ENCODE measurements at places on chromosomes 1 and 21.

- DNase-seq = no peak
These were observed 76.2 kb upstream of the KAZN start for GRCh38 chr1:14522077-14522925.

DNA sequence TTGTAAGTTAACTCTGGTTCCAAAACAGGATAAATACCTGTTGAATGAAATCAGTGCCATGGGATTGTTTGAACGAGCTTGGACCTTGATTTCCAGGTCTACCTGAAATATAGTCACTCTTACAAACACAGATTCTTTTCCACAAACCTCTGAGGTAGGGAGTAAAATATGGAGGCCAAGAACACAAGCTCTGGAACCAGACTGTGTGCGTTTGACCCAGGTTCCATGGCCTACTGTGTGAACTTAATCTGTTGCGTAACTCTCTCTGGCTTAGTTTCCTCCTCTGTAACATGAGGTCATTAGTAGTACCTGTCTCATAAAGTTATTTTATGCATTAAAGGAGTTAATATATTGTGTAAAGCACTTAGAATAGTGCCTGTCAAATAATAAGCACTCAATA is 25.1 kb downstream of the DENND2D start:
- DNase-seq = no peak

DNA sequence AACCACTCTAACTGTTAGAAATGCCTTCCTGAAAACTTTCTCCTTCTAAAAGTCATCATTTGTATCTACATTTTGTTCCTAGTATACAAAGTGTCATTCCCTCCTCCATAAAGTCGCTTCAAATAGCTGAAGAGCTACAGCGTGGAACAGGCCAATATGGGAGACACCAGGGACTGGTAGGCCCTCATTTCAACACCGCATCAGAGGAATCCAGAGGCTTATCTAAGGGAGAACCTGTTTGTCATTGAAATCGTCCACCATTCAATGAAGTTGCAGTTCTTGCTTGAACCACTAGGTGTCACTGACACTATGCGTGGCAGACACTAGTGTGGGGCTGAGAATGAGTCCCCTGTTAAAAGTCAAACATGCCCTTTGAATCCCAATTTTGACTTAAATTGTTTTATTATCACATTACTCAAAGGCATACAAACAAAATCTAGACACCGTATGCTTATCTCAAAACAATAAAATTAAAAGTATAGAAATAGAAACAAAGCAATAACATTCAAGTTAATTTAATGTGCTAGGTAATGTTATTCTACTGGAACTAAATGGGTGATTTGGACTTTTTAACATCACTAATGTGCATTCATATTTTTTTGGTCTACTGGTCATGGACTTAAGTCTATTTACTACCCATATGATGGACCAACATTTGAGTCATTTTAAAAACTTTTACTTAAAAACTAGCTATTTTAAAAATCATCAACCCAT is 182.3 kb downstream of the FCRL5 start:
- peak; percentile 79 for DNase-seq

DNA sequence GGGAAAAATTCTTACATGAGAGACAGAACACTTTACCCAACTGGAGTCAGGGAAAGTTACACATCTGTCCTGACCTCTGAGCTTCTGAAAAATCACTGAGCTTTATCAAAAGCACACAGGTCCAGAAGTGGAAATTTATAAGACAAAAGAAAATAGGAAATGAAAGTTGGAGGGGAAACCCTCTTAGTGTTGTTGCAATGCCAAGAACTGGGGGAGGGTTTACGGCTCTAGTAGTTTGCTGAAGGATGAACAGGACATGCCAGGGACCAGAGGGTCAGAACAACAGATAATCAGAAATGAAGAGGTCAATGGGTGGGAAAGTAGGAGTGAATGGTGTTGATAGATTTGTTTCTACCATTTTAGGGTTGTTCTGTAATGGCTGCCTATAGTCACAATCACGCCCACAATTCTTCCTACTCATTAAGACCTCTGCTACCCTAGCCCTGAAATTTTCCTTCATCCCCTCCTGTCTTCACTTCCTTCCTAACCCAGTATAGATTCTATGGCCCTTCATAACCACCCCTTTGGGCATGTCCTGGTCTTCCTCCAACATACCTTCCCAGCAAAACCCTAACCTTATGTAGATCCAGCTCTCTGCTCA is 30.3 kb upstream of the FMOD start:
- no peak for DNase-seq

DNA sequence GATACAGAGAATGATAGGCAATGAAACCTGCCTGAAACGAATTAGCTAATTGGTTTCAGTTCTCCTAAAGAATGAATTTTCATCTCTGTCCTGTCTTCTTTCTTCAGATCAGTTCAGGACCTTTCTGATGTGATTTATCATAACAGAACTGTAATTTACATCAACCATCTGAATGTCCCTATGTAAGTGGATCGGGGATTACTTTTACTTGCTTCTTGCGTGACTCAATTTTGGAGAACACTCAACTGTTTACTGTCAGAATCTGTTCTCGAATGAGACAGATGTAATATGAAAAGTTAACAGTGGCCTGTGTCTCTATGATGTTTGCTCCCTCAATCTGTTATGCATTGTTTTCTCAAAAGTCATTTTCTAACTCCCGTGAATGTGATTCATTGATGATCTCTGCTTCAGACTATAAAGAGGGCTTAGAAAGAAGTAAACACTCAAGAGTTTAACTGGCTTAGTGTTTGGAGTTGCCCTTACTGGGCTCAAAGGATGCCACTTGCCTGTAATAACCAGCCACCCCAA is 111.0 kb downstream of the GABPA start:
- DNase-seq = no peak

DNA sequence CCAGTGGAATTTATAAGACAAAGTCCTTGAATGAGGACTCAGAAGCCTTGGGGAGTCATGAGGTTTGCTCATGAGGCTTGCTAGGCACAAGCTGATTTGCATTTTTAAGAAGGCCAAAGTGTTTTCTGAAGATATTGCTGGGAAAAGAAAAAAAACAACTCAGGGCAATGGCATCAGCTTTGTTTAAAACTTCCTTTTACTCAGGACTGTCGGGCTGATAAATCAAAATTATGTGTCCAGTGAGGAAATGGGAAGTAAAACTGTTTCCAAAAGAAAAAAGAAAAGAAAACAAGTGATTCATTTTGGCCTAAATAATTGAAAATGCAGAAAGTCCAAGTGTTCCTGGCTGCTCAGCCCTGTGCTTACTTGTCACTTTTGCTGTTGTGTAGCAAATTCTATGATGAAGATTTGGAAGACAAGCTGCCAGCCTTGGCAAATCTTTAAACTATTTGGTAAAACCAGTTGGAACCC is 282.4 kb downstream of the HLX start:
- no peak for DNase-seq

GRCh38 chr1:185775501-185775900 is 41.3 kb downstream of the HMCN1 start:
- no peak for DNase-seq

DNA sequence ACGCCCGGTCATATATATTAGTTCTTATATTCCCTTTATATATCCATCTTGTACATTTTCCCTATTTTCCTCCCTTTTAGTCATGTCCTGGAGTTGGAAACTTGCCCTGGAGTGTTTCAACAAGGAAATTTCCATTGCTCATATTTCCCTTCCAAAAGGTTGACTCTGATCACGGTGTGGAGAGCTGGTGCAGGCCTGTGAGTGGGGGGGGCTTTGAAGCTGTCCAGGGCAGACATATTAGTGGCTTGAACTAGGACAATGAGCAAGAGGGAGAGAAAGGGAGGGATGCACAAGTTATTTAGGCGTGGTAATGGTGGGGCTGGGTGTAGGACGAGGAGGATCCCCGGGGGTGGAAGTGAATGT is 30.4 kb upstream of the TMEM61 start:
- DNase-seq = no peak

- DNase-seq = no peak
These were observed 24.0 kb upstream of the LRRC47 start for GRCh38 chr1:3820316-3820715.

GRCh38 chr1:245520611-245521010 is 365.8 kb downstream of the KIF26B start:
- no peak for DNase-seq

DNA sequence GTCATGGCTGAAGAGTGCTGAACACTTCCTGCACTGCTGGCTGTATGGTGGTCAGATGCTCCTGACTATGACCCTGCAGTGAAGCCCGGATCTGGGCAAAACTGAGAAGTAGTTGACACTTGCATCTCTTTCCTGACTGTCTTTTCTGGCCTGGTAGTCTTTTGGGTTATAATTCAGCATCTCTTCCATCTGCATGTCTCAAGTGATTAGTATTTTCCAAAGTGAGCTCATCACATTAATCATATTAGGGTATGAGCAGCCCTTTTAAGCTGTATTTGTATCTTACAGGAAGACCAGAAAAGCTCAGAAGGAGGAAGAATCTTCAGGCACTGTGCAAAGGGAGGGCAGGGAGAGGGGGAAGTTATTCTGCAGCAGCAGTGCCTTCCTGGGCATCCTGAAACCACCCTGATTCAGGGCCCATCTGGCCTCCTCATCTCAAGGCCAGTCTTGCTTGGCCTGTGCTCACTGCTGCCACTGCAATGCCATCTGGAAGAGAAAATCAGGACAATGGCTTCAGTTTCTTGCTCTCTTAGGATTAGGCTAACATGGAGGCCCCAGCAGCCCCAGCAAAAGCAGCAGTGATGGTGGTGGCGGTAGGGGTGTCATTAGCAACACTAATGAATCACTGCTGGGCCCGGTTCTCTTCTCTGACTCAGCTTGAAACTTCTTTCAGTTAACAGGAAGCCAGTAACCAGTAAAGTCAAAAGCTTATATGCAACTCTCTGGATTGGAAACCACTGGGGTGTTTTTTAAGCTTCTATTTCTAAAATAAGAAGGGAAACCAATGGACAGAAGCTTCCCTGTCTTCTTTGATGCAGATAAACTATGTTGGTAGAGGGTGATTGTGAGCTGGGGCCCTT is 63.3 kb upstream of the WDR26 start:
- DNase-seq = peak; percentile 12

DNA sequence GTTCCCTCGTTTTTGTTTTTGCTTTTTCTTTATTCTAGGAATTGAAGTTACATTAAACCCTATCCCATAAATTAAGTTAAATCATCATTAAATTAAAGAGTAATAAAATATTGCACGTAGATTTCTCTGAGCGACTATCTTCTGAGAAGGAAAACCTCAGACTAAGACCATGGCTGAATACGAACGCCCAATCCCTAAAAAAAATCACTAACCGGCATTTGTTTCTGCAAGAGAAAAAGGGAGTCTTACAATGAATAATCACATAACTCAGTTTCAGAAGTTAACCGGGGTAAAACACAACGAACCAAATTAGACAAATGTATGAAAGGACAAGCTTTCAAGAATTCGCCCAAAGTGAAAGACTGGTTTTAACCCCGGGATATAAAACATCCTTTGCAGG is 1.3 kb downstream of the PIK3R3 start:
- DNase-seq = peak; percentile 49

GRCh38 chr1:71561206-71561605 is 480.4 kb upstream of the ZRANB2 start:
- DNase-seq = no peak

DNA sequence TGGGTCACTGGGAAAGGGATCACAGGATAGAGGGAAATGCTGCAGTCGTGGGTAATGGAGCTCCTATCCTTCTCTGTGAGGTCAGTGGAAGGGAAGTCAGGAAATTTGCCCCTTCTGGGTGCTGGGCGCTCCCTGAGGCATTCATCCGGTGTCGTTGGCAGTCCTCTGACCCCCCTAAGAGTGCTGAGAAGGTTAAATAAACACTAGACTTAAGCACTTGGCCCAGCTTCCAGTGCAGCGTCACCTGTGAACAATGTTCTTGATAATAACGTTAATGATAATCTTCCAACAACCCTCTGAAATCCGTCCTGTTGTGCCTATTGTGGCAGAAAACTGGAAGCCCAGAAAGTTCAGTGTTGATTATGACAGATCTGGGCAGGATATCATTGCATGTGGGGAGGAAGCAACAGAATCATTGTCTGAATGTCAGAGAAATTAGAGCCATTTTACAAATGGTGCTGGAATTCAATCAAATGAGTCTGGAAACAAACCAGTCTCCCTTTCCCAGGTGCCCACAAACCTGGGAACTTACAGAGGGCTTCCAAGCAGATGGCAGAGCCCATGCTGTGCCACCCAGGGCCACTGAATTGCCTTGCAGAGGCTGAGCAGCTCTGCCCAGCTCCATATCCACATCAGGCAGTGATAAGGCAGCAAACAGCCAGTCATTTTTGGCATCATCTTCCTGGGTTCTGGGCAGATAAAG is 216.8 kb downstream of the KAZN start:
- no peak for DNase-seq

- no peak for DNase-seq
These were observed 75.7 kb downstream of the ARHGEF10L start for GRCh38 chr1:17615157-17615556.

DNA sequence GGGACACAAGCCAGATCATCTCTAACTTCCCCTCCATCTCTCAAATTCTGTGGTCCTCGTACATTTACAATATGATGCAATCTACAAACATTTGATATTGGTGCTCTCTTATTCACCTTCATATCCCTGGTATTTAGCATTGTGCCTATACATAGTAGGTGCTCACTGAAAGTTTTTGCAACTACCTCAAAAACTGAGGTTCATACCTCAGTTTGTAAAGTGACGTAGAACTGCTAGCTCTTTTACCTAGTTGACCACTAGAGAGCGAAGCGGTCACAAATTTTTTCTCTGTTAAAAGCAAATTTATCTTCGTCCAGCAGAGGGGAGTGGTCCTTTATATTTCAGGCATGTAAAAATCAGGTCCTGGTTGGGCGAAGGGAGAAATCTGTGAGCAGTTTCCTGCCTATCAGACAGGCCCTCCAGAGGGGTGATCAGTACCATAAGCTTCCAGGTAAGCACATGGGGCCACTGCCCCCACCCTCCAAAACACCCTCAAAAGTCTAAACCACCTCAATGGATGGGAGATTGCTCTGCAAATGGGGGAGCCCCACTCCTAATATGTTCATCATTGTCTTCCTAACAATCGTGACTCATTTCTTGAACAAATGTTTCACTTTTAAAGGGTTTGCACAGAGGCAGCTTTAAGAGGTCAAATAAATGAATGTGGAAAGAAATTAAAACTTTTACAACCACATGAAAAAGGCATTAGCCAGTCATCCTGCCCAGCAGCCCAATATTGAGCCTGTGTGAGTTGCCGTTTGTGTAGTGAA is 10.6 kb upstream of the HLCS start:
- DNase-seq = peak; percentile 58

GRCh38 chr1:247043406-247043805 is 35.2 kb downstream of the ZNF670 start:
- DNase-seq = no peak

GRCh38 chr1:25648681-25649440 is 32.3 kb downstream of the MAN1C1 start:
- DNase-seq = no peak
